ENCODE measurements at places on chromosomes 4 and X.

- no peak for DNase-seq
Measured at GRCh38 chr4:108280072-108280471, 111.3 kb upstream of the LEF1 start.

DNA sequence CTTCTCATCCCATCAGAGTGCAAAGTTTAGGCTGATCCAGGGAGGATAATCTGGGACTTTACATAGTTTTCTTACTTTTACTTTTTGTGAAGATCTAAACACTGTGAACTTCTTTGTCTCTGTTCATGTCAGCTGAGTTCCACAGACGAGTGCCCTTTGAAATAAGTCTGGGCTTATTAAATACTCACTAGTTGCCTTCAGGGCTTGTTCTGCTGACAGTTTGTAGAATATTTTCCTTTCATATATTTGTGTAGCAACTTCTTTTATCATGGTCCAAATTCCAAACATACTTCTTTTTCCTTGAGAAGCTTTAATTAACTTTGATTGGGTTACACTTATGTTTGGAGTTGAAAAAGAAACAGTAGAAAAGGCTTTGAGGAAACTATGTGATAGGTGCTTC lies 109.6 kb downstream of the SH2D1A start:
- DNase-seq = no peak

DNA sequence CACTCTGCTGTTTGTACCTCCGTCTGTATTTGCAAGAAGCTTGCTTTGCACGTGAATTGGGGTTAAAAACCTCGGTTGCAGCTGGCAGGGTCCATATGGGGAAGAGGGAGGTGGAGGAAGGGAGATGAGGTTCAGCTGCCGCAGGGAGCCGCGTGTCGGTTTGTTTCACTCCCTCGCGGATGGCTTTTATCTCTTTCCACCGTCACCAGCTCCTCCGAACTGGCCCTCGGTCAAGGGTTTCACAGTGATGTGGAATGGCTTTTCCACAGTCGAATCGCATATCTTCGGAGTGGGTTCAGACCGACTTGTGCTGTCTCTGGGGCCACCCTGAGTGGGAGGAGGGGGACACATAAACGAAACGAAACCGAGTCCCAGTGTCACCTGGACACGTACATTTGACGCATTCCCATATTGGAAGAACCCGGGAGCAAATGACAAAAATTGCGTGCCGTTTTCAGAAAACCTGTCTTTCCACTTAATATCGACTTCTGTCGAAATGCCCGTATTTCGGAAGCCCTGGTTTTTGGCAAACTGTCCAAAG lies 929 bp downstream of the ZBTB33 start:
- DNase-seq = no peak

- DNase-seq = no peak
Measured at GRCh38 chr4:100417565-100417964, 100.3 kb downstream of the EMCN start.
